ENCODE measurements at places on chromosomes 2 and 18. TPM values are rescaled to one million over a fixed set of nuclear protein-coding genes. Genes with fewer than 3 reads are reported as not detected.

Gene PTH2R
- 36.9 TPM for total RNA-seq

Gene CERS6
- 7.2 TPM for total RNA-seq

Gene REL
- 8.6 TPM for total RNA-seq

DNA sequence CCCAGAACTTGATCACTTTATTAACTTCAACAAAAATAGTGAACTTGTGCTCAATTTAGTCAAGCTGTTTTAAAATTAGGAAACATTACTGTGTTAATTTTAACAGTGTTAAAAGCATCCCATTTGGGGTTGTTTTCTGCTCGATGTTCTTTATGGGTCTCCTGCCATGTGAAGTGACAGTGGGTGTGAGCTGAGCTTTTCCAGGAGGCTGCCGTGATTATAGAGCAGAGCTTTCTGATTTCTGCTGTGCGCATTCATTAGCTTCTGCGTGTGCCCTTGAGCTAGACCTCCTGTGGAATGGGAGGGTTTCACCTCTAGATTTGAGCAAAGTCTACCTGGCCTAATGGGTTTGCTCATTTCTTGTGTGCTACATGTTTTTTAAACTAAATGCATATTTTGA lies 121.5 kb downstream of the WDSUB1 start:
- no peak for DNase-seq

DNA sequence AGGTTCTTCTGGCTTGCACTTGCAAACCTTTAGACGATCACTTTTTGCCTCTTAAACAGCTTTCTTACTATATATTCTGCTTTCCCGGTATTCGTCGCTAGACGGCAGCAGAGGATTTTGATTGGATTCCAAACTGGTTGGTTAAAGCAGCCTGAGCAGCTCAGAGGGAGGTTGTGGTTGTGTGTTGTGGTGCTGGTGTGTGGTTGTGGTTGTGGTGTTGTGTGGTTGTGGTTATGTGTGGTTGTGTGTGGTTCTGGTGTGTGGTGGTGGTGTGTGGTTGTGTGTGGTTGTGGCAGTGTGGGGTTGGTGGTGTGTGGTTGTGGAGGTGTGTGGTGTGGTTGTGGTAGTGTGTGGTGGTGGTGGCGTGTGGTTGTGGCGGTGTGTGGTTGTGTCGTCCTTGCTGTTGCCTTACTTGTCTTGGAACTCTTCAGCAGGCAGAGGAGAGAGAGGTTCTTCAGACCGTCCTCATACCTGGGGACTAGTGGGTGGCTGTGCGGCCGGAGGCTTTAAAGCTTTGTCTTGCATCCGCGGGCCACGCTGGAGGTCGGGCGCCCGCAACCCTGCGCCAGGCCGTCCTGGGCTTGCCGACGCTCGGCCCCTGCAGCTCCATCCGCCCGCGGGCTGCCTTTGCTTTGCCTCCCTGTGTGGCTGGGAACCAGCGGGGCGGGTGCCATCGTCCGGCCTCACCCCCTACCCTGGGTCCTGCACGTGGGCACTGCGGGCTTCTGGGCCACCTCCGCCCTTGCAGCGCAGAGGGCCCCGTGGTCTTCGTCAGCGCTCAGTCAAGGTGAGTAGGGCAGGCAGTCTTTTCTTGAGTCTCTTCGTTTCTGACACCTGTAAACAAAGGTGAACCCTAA lies 190.8 kb downstream of the ARHGAP28 start:
- peak; percentile 40 for DNase-seq

Measured in Caki2 (cell line).